ENCODE measurements at places on chromosomes 16 and 17.

- DNase-seq = no peak
Measured at GRCh38 chr17:9218911-9219310, 197.6 kb downstream of the NTN1 start.

- no peak for DNase-seq
Measured at GRCh38 chr17:37322106-37322505, 53.7 kb upstream of the C17orf78 start.

GRCh38 chr17:68185820-68186219 lies 62.0 kb upstream of the AMZ2 start:
- DNase-seq = no peak

DNA sequence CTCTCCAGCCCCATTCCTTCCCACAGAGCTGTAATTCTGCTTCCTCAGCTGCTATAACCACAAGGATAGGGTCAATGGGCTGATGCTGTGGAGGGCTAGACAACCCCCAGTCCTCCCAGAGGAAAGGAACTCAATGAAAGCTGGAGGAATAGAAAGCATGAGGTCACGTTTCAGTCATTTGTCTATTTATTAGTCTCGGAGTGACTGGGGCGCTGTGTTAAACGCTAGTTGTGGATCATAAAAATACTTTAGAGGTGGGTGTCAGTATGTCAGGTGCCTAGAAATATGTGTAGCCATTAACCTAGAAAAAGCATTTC lies 787 bp upstream of the CCL3L1 start:
- no peak for DNase-seq

DNA sequence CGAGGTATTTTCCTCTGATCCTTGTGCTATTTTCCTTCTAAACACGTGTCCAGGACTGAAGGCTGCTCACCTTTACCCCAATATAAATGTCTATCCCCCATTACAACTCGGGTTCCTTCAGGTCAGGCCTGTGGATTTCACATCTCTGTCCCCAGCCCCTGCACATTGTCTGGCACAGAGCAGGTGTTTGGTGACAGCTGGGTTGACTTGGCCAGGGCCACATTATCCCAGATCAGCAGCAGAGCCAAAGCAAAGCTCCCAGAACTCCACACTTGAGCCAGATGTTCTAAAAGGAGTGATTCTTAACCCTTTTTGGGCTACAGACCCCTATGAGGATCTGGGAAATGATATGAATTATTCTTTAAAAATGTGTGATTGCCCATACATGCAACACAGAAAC lies 18.0 kb upstream of the SPATA32 start:
- no peak for DNase-seq

Measured in DMS153 (cell line).